ENCODE measurements at places on chromosomes 6 and 20. TPM values are rescaled to one million over a fixed set of nuclear protein-coding genes. Genes with fewer than 3 reads are reported as not detected.

GRCh38 chr6:150286912-150287311 is 81.9 kb upstream of the IYD start:
- no peak for DNase-seq

The PCIF1 gene
- total RNA-seq: 18.8 TPM

DNA sequence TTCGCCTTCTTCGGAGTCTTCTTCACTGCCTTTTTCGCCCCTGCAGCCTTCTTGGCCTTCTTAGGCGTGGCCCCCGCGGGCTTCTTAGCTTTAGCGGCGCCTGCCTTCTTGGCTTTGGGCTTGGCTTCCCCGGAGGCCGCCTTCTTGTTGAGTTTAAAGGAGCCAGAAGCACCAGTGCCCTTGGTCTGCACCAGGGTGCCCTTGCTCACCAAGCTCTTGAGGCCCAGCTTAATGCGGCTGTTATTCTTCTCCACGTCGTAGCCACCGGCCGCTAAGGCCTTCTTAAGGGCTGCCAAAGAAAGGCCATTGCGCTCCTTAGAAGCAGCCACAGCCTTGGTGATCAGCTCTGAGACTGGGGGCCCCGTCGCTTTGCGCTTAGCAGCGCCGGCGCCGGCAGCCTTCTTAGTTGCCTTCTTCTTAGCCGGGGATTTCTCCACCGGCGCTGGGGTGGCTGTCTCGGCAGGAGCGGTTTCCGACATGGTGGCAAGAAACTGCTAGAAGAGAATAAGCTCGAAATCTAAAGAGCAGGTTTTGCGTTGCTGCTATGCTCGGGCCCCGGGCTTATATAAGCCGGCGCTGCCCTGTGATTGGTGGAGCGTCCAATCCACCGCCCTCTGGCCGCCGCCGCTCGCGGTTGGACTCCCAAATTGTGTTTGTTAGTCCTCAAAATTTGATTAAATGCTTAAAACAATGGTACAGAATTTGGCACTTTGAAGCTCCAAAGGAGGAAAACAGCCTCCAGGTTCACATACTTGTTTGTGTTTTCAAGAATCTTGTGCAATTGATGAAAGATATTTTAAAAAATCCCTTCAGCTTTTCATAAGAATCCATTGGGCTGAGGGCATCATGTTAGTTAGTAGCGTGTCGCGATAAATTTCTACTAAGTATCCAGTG is 44.9 kb downstream of the OR2B2 start:
- no peak for DNase-seq

GRCh38 chr6:122012578-122012977 is 386.9 kb upstream of the HSF2 start:
- DNase-seq: no peak
